ENCODE measurements at places on chromosomes 11 and 22.

- no peak for DNase-seq
- H3K27ac ChIP-seq, result no peak overlapping the region
- H3K4me3 ChIP-seq, result no peak overlapping the region
- H3K27me3 ChIP-seq, result no peaks in the 10 kb centered on the region
- H3K4me1 ChIP-seq, result no peaks in the 10 kb centered on the region
Observed at GRCh38 chr11:58829786-58830185, 14.7 kb downstream of the GLYATL2 start.

DNA sequence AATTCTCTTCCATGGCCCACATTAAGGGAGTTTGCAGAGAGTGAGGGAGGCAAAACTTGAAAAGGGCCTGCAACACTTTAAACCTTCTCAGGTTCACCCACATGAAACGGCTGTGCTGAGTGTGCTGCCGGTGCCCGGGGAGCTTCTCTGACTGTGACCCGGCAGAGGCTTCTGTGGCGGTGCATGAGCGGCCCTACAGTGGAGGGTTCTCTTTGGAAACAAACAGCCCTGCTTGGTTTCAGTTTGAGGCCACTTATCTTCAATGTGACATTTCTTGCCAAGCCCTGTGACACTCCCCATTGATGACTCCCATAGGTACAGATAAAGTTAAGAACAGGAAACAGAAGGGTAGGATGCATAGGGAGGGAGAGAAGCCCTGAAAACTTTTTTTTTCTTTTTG lies 31.8 kb downstream of the FAM118A start:
- peaks cover 22% of the 10 kb centered on the region for H3K4me1 ChIP-seq
- no peaks in the 10 kb centered on the region for H3K27me3 ChIP-seq
- H3K4me3 ChIP-seq, result no peak overlapping the region
- no peak overlapping the region for H3K27ac ChIP-seq

DNA sequence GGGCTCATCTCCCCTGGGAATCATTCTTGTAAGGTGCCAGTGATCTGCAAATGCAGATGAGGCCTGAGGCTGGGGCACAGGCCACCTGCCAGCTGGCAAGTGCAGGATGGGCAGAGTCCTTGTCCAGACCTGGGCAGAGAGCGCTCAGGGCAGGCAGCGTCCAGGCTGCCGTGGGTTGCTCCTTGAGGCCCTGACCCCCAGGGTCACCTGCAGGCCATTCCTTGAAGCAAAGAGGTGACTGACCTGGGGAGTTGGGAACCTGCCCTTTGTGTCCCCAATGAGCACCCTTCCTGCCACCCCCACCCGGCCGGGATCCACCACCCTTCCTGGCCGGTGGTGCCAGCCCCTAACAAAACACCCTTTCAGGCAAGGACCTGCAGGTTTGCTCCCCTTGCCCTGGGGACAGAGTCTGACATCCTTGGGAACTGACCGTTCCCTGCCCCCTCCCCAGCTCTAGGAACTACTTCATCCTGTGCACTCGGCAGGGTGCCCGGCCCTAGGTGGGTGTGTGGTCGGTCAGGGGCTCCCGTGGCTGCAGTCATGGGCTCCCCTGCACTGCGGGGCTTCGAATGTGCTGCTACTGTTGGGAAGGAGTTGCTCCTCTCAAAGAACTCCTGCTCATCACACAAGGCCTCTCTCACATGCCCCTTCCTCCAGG lies 28.3 kb downstream of the DUSP8 start:
- peaks cover 18% of the 10 kb centered on the region for H3K4me1 ChIP-seq
- H3K36me3 ChIP-seq, result no peaks in the 10 kb centered on the region
- no peak overlapping the region for H3K27ac ChIP-seq
- H3K4me3 ChIP-seq, result no peak overlapping the region
- DNase-seq, result no peak
- H3K27me3 ChIP-seq, result peaks cover 19% of the 10 kb centered on the region

DNA sequence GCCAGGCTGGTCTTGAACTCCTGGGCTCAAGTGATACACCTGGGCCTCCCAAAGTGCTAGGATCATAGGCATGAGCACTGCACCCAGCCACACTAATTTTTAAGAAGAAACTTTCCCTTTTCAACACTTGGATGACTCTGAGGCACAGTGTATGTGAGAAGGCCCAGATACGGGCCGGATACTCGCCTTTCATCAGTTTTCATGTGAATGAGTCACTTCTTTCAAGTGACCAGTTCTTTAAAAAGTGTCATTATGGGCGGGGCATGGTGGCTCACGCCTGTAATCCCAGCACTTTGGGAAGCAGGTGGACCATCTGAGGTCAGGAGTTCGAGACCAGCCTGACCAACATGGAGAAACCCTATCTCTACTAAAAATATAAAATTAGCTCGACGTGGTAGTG lies 120.8 kb downstream of the CTTN start:
- no peak overlapping the region for H3K4me3 ChIP-seq
- no peak overlapping the region for H3K27ac ChIP-seq
- no peak for DNase-seq
- H3K36me3 ChIP-seq, result no peaks in the 10 kb centered on the region

GRCh38 chr11:72602250-72602904 lies 71.8 kb downstream of the PDE2A start:
- H3K27ac ChIP-seq, result no peak overlapping the region
- peaks cover 18% of the 10 kb centered on the region for H3K4me1 ChIP-seq
- no peaks in the 10 kb centered on the region for H3K27me3 ChIP-seq
- H3K4me3 ChIP-seq, result no peak overlapping the region
- DNase-seq, result no peak

GRCh38 chr11:15551901-15552851 lies 437.5 kb downstream of the INSC start:
- no peaks in the 10 kb centered on the region for H3K27me3 ChIP-seq
- H3K4me3 ChIP-seq, result no peak overlapping the region
- H3K4me1 ChIP-seq, result peaks cover 6% of the 10 kb centered on the region
- no peak overlapping the region for H3K27ac ChIP-seq
